ENCODE measurements at places on chromosomes 12 and 14.

DNA sequence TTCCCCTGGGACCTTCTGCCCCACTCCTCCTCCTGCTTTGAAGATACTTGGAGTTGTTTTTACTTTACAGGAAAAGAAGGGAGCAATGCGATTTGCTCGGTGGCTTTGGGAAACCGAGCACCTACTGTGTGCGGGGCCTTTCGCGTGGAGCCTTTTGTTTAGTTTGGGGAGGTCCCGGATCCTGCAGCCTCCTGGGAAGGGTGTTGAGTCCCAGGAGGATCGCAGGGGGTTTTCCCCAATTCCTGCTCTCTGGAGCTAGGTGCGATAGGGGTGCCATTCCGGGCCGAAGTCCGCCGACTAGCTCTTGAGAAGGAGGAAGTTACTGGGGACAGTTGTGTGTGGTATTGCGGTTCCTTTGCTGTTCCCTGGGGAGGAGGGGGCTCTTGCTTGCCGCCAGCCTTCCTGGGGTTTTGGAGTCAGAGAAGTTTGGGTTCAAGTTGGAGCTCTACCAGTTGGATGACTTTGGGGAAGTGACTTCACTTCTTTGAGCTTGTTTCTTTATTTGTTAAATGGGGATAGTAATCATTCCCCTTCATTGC, 1.1 kb downstream of the BRI3BP start:
- DNase-seq = no peak

- no peak for DNase-seq
These were observed 89.5 kb upstream of the HOXC13 start for GRCh38 chr12:53849113-53849512.

- no peak for DNase-seq
These were observed 5.6 kb upstream of the ADCK1 start for GRCh38 chr14:77794357-77794756.

DNA sequence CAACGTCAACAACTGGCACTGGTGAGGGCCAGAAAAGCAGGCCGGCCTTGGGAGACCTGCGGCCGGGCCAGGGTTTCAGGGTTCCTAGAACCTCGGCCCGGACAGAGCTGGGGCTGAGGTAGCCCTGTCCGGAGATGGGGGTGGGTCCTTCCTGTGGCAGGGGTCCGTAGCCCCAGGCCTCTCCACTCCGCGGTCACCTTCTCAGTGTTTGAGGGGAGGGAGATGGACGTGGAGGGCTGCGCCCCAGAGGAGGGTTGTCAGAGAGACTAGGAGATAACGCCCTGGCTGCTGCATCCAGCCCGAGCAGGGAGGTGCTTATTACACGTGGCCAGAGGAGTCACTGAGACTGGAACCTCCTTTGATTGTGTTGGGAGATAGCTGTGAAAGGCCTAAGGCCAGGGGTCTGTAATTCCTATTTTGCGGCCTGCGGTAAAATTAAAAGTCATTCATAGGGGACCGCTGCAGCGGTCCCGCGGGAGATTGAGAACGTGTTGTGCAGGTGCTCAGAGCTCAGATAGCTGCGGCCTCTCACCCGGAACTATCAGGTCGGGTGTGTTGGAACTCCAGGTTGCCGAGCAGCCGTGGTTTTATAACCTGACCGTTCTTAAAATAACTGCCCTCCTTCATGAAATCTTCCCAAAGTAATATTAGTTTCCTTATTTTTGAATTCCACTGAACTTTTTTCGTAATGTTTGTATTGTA, 507 bp downstream of the AHSA1 start:
- no peak for DNase-seq

GRCh38 chr12:63845726-63846125, 1.2 kb downstream of the SRGAP1 start:
- DNase-seq = no peak

- DNase-seq = no peak
These were observed 98.6 kb downstream of the GPATCH2L start for GRCh38 chr14:76250302-76250701.

GRCh38 chr12:129659961-129660622, 243.7 kb downstream of the TMEM132D start:
- DNase-seq = no peak

DNA sequence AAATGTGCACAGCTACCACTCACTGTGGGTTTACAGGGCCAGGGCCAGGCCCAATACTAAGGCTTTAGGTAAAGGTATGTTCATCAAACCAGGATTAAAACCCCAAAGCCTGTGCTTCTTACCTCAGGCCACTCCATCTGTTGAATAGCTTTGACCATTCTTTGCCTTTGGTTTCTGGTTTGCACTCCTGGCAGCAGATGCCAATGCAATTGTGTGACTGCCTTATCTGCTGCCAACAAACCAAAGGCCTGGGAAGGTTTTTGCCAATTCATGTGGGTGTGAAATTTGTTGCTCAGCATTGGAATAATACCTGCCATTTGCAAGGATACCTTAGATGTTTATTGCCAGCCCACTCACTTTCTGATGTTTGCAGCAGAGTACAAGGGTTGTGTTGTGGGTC, 221.6 kb downstream of the C12orf75 start:
- no peak for DNase-seq

GRCh38 chr12:110224379-110225304, 56.4 kb upstream of the ATP2A2 start:
- peak; percentile 64 for DNase-seq

DNA sequence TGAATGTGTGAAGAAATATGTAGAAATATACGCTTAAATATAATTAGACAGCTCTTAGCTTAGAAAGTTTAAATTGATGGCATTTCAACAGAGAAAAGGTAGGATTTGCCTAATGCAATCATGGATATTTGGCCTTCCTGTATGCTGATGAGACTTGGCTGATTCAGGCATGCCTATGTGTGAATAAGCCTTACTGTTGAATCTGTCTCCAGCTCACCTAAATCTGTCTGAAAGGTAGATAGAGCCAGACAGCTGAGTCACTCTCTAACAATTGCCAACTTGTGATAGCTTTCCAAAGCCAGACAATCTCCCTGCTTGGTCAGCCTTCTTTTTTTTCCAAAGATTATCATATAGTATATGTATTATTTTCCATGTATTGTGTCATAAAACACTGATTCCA, 92.8 kb upstream of the FLRT2 start:
- DNase-seq = no peak

- no peak for DNase-seq
These were observed 129.8 kb downstream of the AACS start for GRCh38 chr12:125194987-125195386.

DNA sequence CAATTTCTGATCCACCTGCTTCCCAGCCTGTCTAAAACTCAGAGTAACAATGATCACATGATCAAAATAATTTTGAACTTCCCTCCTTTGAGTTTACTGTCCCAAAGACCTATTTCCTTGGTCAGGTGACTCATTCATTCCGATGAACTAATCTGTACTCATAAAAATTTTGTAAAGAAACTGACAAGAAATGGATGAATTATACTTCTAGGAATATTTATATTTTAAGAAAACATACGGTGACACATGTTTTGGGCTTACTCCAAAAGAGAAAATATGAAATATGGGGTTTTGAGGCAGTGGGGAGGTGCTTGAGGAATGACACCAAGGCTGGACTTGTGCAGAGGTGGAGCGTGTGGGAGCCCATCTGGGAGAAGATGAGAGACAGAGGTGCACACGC, 42.0 kb downstream of the GUCY2C start:
- DNase-seq = no peak

GRCh38 chr14:92093320-92093719, 13.1 kb downstream of the ATXN3 start:
- DNase-seq = no peak

GRCh38 chr12:87678453-87678852, 350.7 kb downstream of the C12orf50 start:
- DNase-seq = no peak

GRCh38 chr14:56207626-56208292, 89.5 kb downstream of the PELI2 start:
- DNase-seq = no peak

DNA sequence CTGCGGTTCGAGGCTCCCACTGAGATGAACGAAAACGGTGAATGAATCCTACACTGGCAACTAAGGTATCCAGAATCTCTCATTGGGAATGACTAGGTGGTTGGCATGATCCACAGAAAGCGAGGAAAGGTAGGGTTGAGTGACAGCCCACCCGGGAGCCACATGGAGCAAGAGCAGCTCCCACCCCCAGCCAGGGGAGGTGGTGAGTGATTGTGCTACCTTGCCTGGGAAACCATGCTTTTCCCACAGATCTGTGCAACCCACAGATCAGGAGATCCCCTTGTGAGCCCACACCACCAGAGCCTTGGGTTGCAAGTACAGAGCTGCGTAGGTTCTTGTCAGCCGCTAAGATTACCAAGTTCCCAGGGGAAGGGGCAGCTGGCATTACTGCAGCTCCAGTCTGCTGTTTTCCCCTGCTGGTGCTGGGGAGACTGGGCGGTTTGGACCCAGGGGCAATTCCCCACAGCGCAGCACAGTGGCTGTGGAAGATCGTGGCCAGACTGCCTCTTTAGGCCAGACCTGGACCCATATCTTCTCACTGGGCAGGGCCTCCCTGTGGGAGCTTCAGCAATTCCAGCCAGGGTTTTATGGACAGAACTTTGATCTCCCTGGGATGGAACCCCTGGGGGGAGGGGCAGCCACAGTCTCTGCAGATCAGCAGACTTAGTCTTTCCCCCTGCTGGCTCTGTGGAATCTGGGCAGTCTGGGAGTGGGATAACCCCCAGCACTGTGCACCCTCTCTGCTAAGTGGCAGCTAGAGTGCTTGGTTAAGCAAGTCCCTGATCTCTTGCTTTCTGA, 44.6 kb upstream of the PPP4R3A start:
- no peak for DNase-seq
